ENCODE measurements at places on chromosomes 13 and 19. TPM values are rescaled to one million over a fixed set of nuclear protein-coding genes. Genes with fewer than 3 reads are reported as not detected.

The CAPN12 gene
- 9.7 TPM for polyA plus RNA-seq

GRCh38 chr13:25752957-25753551 lies 298.8 kb downstream of the SHISA2 start:
- DNase-seq = no peak

DNA sequence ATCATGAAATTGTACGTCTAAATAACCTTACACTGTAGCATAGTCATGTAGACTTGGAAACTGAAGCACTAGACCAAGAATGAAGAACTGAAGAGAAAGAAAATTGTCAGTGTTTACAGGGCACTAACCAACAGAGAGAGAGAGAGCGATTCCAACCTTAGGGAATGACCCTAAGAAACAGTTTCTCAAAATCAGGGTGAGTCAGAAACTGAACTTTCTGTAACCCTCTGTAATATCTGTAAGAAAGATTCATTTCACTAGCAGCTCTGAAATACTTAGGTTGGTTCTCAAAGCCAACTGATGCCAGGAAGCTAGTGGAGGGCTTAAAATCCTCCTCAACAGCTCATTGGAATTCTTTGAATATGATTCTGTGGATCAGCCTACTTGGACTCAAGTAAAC lies 936.9 kb downstream of the EFNB2 start:
- no peak for DNase-seq

The MAST1 gene
- polyA plus RNA-seq = 1.1 TPM

DNA sequence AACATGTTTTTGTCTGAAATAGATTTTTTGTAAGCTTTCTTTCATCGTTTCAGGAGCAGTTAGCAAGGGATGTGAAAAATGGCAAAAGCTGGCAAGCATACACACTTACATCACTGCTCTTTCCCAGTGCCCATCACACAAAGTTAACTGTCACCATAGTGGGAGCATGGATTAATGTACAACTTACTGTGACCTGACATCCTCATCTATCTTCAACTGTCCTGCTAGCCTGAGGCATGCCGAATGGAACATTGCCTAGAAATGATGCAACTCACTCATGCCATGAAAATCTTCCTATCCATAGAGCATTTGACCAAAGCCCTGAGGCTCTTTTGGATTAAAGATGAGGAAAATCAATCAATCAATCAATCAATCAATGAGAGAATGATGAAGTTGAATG lies 491.7 kb upstream of the SLC10A2 start:
- DNase-seq = no peak

DNA sequence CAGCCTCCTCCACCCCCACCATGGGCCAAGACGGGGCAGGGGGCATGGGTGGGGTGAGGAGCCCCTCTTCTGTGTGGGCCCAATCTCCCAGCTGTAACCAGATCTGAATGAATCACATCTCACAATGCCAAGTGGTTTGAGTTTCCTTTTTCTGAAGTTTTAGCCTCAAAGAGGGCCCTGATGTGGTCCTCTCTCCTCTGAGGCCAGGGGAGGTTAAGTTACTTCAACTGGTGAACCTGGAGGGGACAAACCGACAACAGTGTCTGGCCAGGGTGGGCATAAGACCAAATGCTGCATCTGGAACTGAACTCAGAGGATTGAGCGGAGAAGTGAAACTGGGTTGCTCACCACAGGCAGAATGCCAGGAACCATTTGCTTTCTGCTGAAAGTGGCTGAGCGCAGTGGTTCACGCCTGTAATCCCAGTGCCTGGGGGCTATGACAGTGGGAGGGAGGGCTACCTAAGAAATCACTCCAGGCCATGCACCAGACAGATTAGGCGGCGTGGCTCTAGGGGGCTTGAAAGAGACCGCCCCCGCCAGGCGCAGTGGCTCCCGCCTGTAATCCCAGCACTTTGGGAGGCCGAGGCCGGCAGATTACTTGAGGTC lies 15.4 kb upstream of the IRGC start:
- DNase-seq = no peak

- DNase-seq = no peak
These were observed 6.0 kb upstream of the CCER2 start for GRCh38 chr19:38917921-38918491.

The CRLF1 gene
- polyA plus RNA-seq = 2.6 TPM

DNA sequence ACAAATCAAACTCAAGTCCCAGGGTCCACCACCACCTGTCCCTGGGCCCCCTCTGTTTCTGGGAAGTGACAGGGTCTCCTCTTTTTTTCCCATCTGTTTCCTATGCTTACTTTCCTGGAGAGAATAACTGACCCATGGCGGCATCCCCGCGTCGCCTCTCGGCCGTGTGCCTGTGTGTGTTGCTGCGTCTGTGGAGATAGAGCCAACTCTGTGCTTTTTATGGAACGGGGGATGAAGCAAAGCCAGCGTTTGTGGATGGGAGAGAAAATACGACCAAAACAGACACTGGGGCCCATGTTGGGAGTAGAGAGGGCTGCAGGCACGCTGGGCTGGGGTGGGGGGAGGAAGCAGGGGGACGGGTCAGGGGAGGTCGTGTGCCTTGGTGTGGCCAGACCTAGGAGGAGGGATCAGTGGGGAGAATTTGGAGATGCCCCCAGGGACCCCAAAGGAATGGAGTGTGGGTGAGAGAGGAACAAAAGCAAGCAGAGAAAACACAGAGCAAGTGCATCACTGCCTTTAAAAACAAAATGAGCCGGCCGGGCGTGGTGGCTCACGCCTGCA lies 16.6 kb downstream of the PLK5 start:
- DNase-seq = no peak

- DNase-seq = no peak
These were observed 2.3 kb upstream of the EML2 start for GRCh38 chr19:45641274-45642105.

GRCh38 chr13:93413972-93414717 lies 187.5 kb downstream of the GPC6 start:
- no peak for DNase-seq

DNA sequence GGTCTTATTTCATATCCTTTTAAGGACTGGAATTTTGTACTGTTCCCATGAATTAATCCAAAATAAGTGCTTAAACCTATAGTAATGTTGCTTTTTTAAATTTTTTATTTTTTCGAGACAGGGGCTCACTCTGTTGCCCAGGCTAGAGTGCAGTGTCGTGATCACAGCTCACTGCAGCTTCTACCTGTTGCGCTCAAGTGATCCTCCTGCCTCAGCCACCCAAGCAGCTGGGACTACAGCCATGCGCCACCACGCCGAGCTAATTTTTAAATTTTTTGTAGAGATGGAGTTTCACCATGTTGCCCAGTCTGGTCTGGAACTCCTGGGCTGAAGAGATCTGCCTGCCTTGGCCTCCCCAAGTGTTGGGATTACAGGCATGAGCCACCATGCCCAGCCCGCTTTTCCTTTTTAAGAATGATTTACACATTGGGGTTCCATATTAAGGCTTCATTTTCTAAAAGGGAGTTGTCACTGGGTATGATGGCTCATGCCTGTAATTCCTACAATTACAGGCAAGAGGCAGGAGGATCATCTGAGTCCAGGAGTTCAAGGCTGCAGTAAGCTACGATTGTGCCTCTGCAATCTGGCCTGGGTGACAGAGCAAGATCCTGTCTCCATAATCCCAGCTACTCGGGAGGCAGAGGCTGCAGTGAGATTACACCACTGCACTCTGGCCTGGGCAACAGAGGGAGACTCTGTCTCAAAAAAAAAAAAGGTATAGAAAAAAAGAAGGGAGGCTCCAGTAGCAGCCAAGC lies 28.3 kb upstream of the AKT2 start:
- DNase-seq = no peak

The SPRYD7 gene
- 13.1 TPM for polyA plus RNA-seq

GRCh38 chr19:58054901-58055874 lies 3.9 kb upstream of the ZNF135 start:
- DNase-seq = no peak

DNA sequence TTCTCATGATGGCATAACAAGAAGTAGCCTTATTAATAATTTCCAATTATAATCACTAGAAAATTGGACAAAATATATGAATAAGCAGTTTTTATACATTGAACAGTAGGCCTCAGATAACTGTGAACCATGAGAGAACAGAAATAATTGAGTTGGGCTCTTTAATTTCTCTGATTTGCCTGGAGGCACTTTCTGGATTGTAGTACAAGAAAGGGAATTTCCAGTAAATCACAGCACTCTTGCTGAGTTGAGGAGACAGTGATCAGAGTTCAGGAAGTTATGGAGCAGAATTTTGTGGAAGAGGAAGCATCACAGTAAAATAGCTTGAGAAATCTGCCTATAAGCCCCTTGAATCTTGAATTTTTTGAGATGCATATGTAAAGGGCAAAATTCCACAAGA lies 216.2 kb downstream of the MAB21L1 start:
- DNase-seq = no peak

GRCh38 chr13:77828799-77829198 lies 89.8 kb downstream of the EDNRB start:
- no peak for DNase-seq

DNA sequence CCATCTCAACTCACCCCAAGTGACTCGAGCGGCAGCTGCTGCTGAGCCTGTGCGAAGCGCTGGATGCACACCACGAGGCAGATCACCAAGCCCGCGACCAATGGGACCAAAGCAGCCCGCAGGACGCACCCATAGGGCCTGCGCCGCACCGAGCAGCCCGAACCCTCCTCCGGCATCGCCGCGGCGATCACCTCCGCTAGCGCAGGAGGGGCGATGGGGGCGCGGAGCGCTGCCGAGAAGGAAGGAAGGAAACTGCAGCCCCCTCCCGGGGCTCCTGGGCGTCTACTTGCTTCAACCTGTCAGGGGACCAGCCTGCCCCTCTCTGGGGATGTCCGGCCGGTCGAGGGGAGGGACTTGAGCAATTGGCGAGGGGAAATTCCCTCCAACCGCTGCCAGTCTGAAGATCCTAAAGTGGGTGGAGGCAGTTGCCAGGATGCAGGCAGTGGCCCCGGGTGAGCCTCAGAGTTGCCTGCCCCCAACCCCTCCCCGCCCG lies at the start of gene CD70:
CD70 (minus strand) TSS at position 324 of the 493 bp plus-strand sequence; CDS start at position 176, 148 bp downstream.
- DNase-seq = no peak

GRCh38 chr19:52188822-52189734 lies 774 bp upstream of the PPP2R1A start:
- DNase-seq = no peak

The CALR3 gene
- polyA plus RNA-seq = not detected

The CEACAM3 gene
- polyA plus RNA-seq = 0.15 TPM

DNA sequence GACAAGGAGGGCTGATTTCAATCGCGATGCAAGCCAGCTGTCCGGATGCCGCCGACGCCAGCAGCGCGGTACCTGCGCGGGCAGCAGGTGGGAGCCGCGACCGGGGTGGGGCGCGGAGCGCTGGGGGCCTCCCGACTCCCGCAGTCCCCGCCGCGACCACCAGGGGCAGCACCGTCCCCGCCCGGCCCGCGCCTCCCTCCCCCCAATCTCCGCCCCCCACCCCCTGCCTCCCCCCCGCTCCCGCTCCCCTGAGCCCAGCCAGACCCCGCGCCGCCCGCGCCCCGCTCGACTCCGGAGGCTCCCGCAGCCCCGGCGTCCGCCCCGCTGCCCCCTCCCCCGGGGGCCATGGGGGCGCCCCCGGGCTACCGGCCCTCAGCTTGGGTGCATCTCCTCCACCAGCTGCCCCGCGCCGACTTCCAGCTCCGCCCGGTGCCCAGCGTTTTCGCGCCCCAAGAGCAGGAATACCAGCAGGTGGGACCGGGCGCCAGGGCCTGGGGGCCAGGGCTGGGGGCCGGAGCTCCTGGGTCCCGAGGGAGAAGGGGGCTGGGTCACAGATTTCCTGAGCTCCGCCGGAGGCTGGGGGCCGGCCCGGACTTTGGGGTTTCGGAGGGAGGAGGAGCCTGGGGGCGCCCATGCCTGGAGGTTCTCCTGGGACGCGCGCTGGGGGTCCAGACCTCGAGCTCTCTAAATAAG lies at the start of gene TTYH1:
TTYH1 (plus strand) TSS at position 257 of the 693 bp plus-strand sequence; CDS start at position 346, 89 bp downstream.
- DNase-seq = no peak

GRCh38 chr19:33152176-33152575 lies 20.3 kb downstream of the WDR88 start:
- DNase-seq = no peak

The SYNGR4 gene
- 0.70 TPM for polyA plus RNA-seq

DNA sequence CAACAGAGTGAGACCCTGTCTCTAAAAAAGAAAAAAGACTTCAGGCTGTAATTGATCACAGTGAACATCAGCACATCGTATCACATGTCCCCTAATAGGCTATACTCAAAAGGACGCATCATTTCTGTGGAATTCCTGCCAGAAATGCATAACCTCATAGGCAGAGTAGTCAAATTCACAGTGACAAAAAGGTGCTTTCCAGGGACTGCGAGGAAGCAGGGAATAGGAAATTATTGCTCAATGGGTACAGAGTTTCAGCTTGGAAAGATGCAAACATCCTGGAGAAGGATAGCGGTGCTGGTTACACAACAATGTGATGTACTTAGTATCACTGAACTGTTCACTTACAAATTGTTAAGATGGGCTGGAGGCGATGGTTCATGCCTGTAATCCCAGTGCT lies 41.1 kb upstream of the MRI1 start:
- no peak for DNase-seq

DNA sequence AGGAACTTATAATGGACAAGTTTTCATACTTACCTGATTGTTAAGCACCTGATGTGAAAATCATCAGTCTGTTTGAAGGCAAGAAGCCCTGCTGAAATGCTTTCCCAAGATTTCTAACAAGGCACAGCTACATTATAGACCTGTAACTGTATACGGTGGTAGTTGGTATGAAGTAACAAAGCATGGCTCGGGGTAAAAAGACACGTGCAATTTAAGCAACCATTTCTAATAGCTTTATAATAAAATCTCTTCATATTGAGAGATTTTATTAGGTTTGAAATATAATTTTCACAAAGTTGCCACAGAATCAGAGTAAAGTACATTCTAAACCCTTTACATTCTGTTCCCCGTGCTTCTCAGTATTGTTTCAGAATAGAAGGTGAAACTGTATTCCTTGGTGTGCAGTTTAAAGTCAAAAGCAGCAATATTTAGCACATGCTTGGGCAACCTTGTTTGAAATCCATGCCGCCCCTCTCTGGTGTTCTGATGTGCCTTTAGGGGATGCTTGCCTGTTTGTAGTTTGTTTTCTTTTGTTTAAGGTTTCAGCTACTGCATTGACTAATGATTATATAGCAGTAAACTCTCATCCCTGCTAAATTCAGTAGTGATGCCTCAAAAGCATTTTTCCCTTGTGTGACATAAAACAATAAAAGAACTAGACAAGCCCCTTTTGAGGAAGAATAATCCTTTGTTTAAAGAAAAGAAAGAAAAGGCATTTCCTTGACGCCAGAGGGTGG lies 125.2 kb upstream of the OBI1 start:
- no peak for DNase-seq

The KLK1 gene
- polyA plus RNA-seq = 1.3 TPM

- no peak for DNase-seq
These were observed 22.3 kb downstream of the SLC7A1 start for GRCh38 chr13:29573190-29573589.

DNA sequence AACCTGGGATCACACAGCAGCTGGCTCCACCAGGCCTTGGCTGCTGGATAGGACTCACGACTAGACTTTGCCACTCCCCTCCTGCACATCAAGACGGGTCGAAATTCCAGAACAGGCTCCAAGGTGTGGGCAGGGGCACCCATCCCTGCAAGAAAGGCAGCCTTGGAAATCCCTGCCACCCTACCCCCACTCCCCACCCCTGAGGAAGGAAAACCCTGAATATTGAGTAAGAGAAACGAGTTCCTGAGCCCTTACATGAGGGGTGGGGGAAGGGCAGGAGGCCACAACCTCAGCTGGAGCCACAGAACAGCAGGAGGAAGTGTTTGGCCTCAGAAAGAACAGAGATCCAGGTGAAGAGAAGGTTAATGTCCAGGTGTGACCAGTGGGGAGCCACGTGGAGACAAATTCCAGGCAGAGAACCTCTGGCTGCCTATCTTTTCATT lies 20.1 kb downstream of the DEDD2 start:
- no peak for DNase-seq
